ENCODE measurements at places on chromosomes 16 and 17.

DNA sequence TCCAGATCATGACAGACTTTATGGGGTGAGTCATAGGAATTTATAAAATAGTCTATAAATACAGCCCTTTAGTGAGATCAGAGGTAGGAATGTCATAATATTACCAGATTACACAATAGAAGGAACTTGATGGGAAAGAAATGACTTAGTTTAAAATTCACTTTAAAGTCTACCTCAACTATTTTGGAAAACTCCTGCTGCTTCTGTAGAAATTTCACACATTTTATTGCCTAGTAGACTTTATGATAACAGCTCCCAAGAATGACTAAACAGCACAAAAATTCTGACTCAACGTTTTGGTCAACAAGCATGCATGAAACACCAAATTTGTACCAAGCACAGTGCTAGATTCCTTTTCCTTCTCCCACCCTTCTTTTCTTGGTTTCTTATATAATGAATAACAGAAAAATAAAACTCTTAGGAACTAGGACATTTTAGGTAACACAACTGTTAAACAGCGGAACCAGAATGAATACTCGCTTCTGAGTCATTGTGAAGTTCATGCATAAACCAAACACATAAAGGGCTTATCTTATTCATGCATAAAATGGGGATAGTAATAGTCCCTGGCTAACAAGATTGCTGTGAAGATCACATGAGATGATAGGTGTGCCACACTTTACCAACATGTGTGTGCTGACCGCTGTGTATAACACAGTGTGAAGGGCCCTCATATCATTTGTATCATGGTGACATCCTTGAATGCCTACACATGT lies 243.9 kb downstream of the CDH8 start:
- DNase-seq: peak; percentile 39

DNA sequence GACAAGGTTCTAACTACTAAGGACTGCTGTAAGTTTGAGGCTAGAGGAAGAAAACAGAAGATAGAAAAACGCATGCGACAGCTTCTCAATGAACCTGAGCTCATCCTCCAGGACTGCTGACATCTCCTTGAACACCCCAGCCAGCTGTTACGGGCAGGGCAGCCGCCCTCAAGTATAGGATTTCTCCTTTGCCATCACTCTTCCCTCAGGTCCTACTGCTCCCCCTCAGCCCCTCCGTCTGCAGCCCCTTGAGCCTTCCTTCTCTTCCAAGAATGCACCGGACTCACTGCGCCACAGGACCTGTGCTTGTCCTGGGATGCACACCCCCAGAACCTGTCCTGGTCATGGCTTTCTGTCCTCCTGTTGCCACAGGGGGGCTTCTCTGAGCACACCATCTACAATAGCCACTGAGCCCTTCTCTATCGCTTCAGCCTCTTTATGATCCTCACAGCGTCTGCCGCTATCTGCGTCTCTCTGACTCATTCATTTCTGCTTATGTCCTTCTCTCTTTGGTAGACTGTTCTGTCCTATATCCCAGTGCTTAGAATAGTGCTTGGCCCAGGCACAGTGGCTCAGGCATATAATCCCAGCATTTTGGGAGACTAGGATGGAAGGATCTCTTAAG lies 15.7 kb upstream of the XYLT2 start:
- DNase-seq: no peak

DNA sequence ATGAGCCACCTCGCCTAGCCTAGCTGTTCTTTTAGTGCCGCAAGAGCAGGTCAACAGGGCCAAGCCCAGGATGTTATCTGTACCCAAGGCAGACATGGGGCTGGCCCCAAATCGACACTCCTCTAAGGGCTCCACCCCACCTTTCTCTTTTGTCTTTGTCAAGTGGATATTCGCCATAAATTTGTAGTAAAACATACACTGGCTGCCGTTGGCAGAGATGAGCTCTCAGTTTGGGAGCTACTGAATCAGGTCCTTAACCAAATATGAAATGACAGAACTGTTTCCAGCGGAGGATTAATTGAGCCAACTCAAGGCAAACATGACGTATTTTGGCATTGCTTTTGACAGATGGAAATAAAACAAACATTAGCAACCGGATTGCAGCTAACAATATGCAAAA lies 556.9 kb upstream of the CDH5 start:
- DNase-seq: peak; percentile 15

GRCh38 chr17:49379926-49380325 lies 17.9 kb upstream of the ZNF652 start:
- DNase-seq: no peak

DNA sequence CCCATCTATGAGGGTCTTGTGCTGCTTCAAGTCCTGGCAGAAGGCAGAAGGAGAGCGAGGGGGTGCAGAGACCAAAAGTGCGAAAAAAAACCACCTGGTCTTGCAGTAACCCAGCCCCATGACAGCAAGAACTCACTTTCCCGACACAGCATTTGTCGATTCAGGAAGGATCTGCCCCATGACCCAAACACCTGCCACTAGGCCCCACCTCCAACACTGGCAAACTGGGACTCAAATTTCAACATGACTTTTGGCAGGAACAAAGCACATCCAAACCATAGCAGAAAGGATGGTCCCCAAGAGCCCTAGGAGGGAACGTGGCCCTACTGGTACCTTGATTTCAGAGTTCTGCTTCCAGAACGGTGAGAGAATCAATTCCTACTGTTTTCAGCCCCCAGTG lies 34.7 kb upstream of the KLHDC4 start:
- no peak for DNase-seq

DNA sequence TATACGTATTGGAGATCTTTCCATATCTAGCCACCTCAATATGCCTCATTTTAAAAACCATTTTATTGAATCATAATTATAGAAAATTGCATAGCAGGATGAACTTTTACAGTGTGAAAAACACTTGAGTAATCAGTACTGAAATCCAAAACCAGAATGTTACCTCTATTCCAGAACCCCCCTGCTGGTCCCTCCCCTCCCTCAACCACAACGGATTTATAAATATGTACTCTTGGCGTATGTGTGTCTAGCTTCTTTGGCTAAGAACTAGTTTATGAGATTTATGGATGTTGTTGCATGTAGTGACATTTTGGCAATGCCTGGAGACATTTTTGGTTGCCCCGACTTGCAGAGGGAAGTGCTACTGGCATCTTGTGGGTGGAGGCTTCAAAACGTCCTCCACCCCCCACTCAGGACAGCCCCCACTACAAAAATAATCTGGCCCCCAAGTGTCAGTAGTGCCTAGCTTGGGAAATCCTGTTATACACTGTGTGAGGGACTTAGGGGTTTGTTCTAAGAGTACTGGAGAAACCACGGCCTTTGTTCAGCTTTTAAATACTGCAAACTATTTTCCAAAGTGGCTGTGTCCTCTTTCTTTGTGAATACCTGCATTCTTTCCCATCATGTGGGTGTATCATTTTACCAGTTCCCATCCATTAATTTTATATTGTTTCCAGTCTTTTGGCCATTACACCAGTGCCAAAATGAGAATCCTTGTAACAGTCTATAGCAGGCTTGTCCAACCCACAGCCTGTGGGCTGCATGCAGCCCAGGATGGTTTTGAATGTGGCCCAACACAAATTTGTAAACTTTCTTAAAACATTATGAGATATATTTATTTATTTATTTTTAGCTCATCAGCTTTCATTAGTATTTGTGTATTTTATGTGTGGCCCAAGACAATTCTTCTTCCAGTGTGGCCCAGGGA lies 23.7 kb downstream of the ITPRIPL2 start:
- DNase-seq: peak; percentile 44

GRCh38 chr16:84614623-84614967 lies 3.3 kb downstream of the COTL1 start:
- no peak for DNase-seq

Measured in epithelial cell of esophagus (primary cell).